ENCODE measurements at places on chromosomes 5 and 9.

- no peak for DNase-seq
These were observed 73.1 kb downstream of the COMMD10 start for GRCh38 chr5:116157902-116158301.

DNA sequence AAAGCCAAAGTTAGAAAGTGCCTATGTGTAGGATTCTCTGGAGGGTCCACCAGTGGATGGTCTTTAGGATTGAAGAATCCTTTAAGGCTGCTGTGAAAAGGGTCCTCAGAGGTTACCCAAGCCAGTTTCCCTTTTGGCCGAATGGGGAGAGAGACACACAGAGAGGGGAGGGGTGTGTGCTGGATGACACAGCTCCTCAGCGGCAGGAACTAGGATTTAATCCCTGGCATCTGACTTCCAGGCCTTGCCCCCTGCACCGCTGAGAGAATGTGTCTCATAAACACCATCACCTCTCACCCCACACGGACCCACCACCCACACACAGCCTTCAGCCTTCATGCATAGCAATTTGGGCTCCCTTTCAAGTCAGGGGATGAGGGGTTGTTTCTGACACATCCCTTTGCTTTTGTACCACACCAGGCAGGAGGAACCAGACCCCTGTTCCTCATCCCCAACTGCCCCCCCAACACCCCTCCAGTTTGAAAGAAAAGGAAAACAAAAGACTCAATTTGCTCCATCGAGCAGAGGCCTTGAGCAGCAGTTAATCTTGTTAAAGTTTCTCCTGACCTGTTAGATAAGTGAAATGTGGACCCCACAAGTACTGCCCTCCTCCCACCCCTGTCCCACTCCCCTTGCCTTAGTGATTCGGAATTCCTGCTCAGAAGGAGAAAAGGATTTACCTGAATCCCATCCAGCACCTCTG, 4.0 kb downstream of the PAPPA start:
- no peak for DNase-seq

DNA sequence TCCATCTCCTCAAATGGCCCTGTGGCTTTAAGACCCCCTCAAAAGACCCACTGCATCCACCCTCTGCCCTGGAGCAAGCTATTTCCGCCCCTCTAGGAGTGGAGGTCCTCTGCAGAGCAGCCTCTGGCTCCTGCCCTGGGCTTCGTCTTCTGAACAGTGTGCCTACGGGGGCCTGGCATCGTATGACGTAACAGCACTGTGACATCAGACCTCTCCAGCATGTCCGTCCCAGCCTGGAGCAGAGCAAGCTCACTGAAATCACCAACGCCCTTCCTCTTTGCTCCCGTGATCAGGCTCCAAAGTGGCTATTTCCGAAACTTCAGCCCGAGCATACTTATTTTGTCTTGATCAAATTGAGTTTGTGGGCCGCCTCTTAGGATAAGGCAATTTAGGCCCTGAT, 69.1 kb upstream of the PTCH1 start:
- DNase-seq, result no peak

DNA sequence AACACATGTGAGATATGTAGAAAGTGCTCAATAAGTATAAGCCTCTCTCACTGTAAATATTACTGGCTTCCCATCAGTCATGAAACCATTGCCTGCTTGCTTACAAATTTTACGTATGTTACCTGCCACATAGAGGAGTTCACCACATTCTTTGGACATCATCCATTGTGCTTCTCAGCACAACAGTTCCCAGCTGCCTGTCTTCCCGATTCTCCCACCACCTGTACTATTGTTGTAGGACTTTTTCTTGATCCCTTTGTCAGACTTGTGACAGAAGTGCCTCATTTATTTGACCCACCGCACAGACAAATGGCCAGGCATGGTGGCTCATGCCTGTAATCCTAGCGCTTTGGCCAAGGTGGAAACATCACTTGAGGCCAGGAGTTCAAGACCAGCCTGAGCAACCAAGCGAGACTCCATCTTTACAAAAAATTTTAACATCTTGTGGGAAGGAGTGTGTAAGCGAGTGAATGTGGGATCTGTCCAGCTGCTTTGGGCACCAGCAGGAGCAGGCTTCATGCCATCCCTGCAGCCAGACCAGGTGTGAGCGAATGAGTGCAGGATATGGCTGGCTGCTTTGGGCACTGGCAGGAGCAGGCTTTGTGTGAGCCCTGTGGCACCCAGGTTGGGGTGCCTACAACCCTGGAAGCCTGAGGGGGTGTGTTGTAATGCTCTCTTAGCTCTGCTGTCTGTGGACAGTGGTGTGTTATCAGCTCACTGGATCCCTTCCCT, 139.9 kb upstream of the ELL2 start:
- DNase-seq, result no peak

DNA sequence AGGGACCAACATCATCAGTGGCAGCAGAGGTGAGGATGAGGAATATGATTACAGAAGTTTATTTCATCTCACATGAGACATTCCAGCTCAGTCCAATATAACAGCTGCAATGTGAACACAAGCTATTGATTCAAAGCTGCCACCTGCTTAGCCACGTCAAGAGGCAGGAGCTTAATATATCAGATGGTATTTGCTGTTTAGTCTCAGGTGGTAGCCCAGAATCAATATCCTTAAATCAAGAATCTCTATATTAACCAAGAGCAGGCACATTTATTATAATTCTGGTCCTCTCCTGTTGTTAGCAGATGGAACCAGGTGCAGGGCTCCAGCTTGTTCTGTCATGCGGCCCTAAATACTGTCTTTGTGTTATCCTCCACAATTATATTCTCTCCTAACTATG, 431.6 kb downstream of the ICE1 start:
- no peak for DNase-seq

- no peak for DNase-seq
These were observed 3.9 kb downstream of the MAP3K1 start for GRCh38 chr5:56819060-56819881.

GRCh38 chr5:158468444-158468843, 609.5 kb upstream of the CLINT1 start:
- DNase-seq, result no peak

DNA sequence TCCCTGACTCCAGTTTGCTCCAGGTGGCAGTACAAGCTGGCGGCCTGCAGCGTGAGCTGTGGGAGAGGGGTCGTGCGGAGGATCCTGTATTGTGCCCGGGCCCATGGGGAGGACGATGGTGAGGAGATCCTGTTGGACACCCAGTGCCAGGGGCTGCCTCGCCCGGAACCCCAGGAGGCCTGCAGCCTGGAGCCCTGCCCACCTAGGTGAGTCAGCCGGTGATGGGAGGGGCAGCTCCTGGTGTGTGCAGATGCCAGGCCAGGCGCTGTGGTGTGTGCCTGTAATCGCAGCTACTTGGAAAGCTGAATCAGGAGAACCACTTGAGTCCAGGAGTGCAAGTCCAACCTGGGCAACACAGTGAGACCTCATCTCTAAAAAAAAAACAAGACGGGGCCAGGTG, 10.0 kb upstream of the CACFD1 start:
- no peak for DNase-seq

- no peak for DNase-seq
These were observed 545.5 kb upstream of the DAB2 start for GRCh38 chr5:39970117-39970798.
